ENCODE measurements at places on chromosomes 11 and 22.
A peak's percentile ranks its signal among the peaks of the same experiment; 100 is the strongest.

- no peak for DNase-seq
Observed at GRCh38 chr11:70072861-70073755, 5.0 kb upstream of the ANO1 start.

GRCh38 chr11:783581-784015, 6.3 kb downstream of the CEND1 start:
- DNase-seq, result peak; percentile 81

- no peak for DNase-seq
Observed at GRCh38 chr22:36808721-36809344, 8.0 kb downstream of the PVALB start.

- peak; percentile 27 for DNase-seq
Observed at GRCh38 chr11:117443266-117444186, 115.9 kb downstream of the CEP164 start.

GRCh38 chr11:86737230-86737629, 63.1 kb upstream of the PRSS23 start:
- no peak for DNase-seq

All from NCI-H524 treated with DMSO at 0.1 percent for 48 hours (cell line).